ENCODE measurements at places on chromosomes 16 and 17.

DNA sequence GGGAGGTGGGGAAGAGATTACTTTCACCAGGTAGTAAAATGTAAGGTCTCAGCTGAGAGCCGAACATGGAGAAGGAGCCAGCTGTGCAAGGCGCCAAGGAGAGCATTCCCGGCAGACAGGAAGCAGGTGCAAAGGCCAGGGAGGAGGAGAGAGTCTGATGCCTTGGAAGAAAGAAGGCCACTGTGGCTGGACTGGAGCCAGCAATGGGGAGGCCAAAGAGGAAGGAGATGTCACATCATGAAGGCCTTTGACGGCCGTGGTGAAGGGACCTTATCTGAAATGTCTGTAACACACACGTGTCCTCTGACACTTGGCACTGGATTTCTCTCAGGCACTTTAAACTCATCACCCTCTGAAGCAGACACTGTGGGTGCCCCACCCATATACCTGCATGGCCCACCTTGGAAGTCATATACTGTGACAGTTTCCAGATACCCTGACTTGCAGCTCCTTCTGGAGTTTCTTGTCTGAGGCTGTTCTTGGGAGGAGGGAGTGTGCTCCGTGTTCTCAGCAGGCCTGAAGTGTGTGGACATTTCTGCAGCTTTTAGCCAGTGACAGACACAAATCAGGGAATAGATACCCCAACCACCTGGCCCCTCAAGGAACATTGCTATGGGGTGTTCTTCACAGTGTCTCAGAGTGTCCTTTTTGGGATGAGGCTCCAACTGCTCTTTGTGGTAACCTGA lies 1.9 kb upstream of the SLC5A2 start:
- no peak for DNase-seq

DNA sequence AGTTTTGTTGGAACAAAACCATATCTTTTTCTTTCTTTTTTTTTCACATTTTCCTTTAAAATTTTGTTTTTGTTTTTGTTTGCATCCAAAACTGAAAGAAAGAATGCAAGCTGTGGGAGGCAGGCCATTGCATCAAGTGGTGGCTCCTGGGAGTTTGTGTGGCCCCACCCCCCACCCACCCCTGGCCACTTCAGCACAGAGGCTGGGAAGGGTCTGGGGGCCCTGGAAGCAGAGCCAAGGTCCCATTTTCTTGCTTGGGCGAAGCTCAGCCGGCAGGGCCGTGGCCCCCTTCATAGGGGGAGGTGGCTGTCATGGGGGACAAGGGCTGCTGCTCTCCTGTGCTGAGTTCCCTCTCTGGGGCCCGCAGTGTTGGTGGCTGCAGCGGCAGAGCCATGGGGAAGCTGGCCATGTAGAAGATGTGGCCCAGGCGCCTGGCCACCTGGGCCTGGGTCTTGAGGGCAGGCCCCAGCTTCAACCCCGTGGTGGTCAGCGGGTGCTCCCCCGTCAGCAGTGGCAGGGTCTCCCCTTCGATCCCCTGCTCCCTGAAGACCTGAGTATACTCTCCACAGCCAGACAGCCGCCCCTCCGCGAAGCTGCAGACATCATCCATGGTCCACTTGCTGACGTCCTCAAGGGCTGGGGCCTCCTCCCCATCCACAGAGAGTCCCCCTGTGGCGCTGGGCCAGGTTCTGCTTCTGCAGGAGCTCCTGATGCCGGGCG lies 19.8 kb downstream of the PAFAH1B1 start:
- no peak for DNase-seq

- DNase-seq: no peak
These were observed 132.5 kb downstream of the AATF start for GRCh38 chr17:37081287-37081686.

- DNase-seq: no peak
These were observed 75.8 kb downstream of the TEX14 start for GRCh38 chr17:58615768-58616659.

GRCh38 chr16:14669776-14670175 lies 24.3 kb downstream of the PLA2G10 start:
- no peak for DNase-seq

GRCh38 chr16:50889276-50889675 lies 147.4 kb downstream of the CYLD start:
- DNase-seq: no peak

- DNase-seq: peak; percentile 79
These were observed at the start of gene HIC1 for GRCh38 chr17:2054512-2055291. Gene HIC1 (plus strand): TSS chr17:2055103. CDS start chr17:2056691, 1,588 bp downstream.

- DNase-seq: no peak
These were observed 37.2 kb downstream of the MEAK7 start for GRCh38 chr16:84467256-84467655.

DNA sequence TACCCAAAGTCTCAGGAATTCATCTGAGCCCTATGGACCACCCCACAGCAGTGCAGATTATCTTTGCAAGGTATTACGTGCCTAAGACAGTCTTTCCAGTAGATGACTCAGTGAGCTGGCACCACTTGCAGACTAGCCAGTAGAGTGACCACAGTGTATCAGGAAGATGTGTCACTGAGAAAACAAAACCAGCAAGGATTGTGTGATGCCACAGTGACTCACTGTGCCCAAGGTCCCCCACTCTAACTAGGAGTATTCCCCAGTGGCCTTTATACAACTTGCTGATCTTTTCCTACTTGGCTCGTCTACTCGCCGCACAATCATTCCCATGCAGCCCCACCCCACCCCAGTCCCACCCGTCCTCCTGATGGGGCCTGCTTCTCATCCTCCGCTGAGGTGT lies 26.8 kb upstream of the PRKCA start:
- DNase-seq: peak; percentile 99

DNA sequence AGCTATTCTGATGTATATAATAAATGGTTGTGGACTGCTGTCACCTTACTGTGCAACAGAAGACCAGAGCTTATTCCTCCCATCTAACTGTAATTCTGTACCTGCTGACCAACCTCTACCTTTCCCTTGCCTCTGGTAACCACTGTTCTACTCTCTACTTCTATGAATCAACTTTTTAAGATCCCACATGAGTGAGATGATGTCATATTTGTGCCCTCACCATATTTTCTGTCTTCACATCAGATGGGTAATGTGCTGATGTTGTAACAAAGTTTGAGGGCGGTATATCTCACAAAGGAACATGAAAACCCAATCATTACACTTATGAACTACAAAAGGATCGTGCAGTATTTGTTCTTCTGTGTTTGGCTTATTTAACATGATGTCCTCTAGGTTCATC lies 16.8 kb downstream of the BRD7 start:
- DNase-seq: no peak

DNA sequence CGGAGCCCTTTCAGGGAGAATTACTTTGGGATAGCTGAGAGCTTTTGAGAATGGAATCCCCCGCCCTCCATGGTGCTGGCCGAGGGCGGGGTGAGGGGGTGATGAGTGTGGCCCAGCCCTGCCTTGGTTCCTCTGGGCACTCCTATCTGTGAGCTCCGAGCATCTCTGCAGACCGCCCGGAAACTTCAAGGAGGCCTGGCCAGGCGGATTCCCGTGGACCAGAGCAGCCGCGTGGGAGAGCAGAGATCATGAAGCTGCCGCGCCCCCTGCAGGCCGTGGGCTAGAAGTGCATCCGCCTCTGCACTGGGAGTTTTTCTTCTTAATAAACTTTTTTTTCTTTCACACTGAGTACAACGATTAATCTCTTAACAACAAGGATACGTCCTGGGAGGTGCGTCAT lies 392.9 kb upstream of the EEF2KMT start:
- peak; percentile 49 for DNase-seq

GRCh38 chr17:74280093-74280513 lies 6.1 kb downstream of the DNAI2 start:
- DNase-seq: no peak

DNA sequence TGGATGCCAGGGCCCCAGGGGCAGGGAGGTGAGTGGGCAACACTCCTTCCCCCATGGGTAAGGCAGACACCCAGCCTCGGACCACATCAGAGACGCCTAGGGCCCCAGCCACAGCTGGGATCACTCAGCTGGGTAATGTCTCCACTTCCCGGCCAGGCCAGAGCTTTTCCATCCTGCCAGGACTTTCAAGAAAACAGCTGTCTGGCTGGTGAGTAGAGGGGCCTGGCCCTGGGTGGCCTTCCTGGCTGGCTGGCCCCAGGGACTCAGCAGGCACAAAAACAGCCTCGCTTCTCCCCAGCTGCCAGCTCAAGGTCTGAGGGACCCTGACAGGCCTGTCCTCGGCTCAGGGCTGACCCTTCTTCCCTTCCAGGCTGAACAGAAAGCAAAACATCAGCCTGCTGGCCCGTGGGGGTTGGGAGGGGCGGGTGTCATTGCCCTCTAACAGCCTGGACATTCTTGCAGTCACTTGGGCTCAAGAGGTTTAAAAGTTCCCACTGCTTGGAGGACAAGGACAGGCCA lies 45.3 kb upstream of the JPH3 start:
- DNase-seq: no peak

DNA sequence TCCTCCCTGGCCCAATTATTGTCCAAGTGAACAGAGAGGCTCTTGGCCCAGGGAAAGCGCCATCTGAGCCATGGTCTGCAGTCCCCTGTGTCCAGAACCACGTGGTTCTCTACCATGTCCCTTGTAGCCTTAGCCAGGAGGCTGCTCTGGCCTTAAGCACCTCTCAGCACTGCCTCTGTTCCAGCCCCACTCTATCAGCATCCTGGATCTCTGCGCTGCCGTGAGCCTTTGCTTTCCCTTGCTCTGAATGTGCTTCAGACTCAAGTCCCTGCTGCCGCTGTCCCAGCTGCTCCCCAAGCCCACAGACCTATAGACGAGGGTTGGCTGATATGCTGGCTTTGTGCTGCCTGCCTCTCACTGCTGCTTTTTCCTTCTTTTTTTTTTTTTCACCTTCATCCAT lies 33.9 kb downstream of the CYB561 start:
- no peak for DNase-seq

GRCh38 chr17:73197161-73197560 lies 4.3 kb downstream of the COG1 start:
- DNase-seq: no peak

DNA sequence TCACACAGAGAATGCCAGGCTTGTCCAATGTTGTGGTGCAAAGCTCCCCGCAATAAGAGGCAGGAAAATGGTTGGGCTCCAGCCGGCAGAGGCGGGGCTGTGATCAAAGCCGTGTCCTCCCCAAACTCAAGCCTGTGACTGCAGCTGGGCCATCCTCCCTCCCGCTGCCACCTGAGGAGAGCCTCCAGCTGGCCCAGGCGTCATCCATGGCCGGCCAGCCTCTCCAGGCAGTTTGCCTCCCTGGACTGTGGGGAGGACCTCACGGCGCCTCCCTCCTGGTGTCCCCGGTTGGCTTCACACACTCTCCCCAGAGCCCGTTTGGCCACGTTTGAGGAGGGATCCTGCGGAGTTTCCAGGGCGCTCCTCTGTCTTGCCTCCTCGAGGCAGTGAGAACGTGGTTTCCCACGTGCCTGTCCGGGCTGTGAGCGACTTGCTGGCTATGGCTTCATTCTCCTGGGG lies 134.1 kb downstream of the IRF8 start:
- no peak for DNase-seq

DNA sequence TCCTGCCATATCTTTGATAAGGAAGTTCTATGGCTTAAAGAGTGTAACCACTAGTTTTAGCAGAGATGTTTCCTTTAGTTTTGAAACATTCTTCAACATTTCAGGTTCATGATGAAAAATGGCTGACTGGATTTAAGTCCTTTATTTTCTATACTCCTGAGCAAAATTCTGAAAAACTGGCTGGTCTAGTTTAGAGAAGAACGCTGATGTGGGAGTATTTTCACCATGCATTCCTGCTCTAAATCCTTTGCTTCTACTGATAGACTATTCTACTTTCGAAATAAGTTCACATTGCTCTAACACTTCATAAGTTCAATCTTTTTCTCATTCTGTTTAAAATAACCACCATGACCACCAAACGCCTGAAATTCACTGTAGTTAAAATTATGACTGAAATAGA lies 281.9 kb downstream of the FTO start:
- DNase-seq: no peak

DNA sequence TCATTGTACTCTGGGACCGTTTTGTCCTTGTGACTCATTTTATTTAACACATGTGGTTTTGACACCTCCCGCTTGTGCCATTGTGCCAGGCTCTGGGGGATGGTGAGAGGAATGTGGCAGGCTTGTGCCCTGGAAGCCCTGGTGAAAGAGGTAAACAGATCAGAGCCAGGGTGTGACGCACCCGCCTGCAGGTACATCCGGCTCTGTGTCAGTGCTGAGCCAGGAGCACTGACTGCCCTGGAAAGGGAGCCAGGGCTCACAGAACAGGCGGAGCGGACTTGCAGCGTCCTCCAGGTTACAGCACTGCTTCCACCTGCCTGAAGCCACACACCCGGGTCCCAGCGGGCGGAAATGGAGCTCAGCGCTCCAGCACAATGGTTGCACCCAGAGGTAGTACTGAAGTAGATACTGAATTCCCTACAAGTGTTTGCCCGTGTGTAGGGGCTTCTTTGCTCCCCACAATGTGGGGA lies 30.6 kb downstream of the CDRT15 start:
- peak; percentile 25 for DNase-seq

DNA sequence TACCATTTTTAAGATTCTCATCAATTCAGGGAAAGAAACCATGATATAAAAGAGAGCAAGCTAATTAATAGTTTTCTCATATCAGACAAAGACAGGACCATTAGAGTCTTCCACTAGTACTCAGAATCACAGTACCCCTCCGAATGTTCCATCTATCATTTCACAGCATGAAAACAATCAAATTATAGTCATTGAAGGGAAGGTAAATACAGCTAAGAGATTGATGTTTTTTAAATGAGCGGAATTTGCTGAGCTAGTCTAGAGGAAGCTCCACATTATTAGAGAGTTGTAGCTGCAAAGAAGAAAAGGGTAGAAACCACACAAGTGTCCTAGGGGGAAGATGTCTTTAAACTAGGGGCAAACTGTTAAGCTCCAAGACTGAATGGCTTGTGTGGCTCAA lies 808.9 kb downstream of the CDH11 start:
- no peak for DNase-seq

- no peak for DNase-seq
These were observed 8.1 kb downstream of the SERPINF1 start for GRCh38 chr17:1769822-1770477.

DNA sequence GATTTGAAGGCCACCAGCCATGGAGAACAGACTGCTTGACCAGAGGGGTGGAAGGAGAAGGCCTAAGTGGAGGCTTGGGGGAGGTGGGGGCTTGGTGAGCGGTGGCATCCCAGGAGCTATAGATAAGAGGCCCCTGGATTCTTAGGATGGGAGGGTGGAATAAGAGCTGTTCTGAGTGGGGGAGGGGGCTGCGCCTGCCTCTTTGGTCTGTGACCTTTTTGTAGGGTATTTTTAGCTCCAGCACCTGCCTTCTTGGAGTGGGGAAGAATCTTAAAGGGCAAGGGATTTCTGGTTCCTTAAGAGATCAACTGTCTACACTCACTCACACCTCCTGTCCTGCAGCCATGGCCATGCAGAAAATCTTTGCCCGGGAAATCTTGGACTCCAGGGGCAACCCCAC lies 567 bp downstream of the ENO3 start:
- no peak for DNase-seq
